ENCODE measurements at places on chromosomes 6 and 20. TPM values are rescaled to one million over a fixed set of nuclear protein-coding genes. Genes with fewer than 3 reads are reported as not detected.

The LHFPL5 gene
- not detected for total RNA-seq

The VNN1 gene
- total RNA-seq = 0.06 TPM

The BCAS1 gene
- not detected for total RNA-seq

The FABP7 gene
- not detected for total RNA-seq

The SAMD5 gene
- 0.12 TPM for total RNA-seq

The OOEP gene
- not detected for total RNA-seq

The PSORS1C1 gene
- 0.64 TPM for total RNA-seq

The PCIF1 gene
- 12.4 TPM for total RNA-seq

The BMP5 gene
- total RNA-seq = not detected

The THBS2 gene
- 710 TPM for total RNA-seq

The SPATS1 gene
- not detected for total RNA-seq

The HFE gene
- total RNA-seq = 14.8 TPM

The SLC32A1 gene
- not detected for total RNA-seq

Data from cardiac ventricle fibroblast (primary cell).